Upper lobe of right lung (tissue), 1 donor: ENCODE measurements at places on chromosomes 5 and 9. TPM values are rescaled to one million over a fixed set of nuclear protein-coding genes. Genes with fewer than 3 reads are reported as not detected.

The HAVCR1 gene
- not detected for total RNA-seq

The PCDHGA10 gene
- 6.2 TPM for total RNA-seq

The NME5 gene
- total RNA-seq = 2.4 TPM

The SEMA5A gene
- 38.9 TPM for total RNA-seq

The F2RL2 gene
- total RNA-seq = 1.2 TPM

The CDC37L1 gene
- total RNA-seq = 23.6 TPM
